ENCODE measurements at places on chromosomes 4 and X. TPM values are rescaled to one million over a fixed set of nuclear protein-coding genes. Genes with fewer than 3 reads are reported as not detected.

- no peak for DNase-seq
Observed at GRCh38 chr4:44646151-44646550, 5.3 kb downstream of the YIPF7 start.

DNA sequence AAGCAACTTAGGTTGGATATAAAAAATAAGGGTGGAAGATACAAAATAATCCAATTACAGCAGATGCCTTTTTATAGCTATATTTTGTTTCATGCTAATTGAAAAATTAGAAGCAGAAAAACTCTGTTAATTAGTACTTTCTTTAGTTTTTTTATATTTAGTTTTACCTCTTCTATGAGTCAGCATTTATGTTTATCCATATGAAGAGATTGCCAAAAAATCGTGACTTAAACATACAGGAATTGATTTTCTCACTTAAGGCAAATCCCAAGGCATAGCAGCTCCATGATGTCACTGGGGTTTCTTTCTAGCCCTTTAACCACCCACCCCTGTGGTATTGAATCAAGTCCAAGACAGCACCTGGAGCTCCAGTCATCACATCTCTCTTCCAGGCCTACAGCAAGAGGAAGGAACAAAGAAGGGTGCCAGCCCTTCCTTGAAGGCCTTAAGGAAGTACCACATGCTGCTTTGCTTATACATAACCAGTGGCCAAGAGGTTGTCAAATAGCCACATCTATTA lies 365.8 kb upstream of the TENM3 start:
- no peak for DNase-seq

DNA sequence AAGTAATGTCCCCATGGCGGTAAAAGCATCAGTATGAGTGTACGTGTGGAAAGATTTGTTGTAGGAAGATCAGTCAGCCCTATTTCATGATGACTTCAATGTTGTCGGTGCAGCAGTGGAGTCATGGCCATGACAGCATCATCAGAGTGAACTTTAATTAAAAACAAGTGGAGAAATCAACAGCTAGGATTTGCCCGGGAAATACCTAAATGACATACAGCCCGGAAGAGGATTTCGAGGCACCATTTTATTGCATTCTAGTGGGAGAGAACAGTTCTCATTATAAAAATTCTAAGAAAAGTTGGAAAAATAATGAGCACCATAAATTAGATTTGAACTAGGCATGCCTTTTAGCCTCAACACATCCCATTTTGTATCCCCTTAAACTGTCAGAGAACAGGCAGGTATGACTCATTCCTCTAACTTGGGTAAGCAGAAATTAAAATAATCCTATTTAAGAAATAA lies 170.1 kb downstream of the SHROOM3 start:
- no peak for DNase-seq

- no peak for DNase-seq
Observed at GRCh38 chrX:101287402-101287801, 3.7 kb downstream of the TAF7L start.

- DNase-seq = peak; percentile 5
Observed at GRCh38 chrX:63746278-63746677, 38.7 kb downstream of the ARHGEF9 start.

GRCh38 chrX:3518870-3519269 lies 172.4 kb upstream of the MXRA5 start:
- DNase-seq = no peak

- DNase-seq = no peak
Observed at GRCh38 chr4:6984612-6985425, 58.4 kb upstream of the TADA2B start.

DNA sequence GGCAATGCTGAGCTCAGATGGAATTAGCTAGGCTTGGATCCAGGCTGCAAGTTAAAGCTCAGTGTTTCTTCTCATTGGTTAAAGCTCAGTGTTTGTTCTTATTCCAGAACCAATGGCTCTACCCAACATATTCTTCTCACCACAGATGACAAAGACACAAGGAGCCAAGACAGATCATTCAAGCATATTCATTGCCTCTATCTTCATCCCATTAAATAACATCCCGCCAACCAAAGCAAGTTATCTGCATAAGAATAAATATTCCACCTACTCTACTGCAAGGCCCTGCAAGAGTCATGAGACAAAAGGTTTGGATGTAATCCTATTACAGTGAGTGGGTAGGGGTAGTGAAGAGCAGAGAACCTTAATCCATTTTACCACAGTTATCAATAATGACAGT lies 766.5 kb downstream of the C4orf33 start:
- DNase-seq = no peak

- DNase-seq = no peak
Observed at GRCh38 chr4:181569553-181569952, 673.6 kb upstream of the TENM3 start.

- DNase-seq = no peak
Observed at GRCh38 chrX:40076750-40077575, 20.8 kb downstream of the BCOR start.

- DNase-seq = no peak
Observed at GRCh38 chrX:133868682-133869081, 116.7 kb downstream of the GPC3 start.

GRCh38 chrX:102720237-102721168 lies at the start of gene GPRASP3:
Gene GPRASP3 (plus strand): TSS chrX:102720743. CDS start chrX:102748996, 28,253 bp downstream.
- peak; percentile 75 for DNase-seq

DNA sequence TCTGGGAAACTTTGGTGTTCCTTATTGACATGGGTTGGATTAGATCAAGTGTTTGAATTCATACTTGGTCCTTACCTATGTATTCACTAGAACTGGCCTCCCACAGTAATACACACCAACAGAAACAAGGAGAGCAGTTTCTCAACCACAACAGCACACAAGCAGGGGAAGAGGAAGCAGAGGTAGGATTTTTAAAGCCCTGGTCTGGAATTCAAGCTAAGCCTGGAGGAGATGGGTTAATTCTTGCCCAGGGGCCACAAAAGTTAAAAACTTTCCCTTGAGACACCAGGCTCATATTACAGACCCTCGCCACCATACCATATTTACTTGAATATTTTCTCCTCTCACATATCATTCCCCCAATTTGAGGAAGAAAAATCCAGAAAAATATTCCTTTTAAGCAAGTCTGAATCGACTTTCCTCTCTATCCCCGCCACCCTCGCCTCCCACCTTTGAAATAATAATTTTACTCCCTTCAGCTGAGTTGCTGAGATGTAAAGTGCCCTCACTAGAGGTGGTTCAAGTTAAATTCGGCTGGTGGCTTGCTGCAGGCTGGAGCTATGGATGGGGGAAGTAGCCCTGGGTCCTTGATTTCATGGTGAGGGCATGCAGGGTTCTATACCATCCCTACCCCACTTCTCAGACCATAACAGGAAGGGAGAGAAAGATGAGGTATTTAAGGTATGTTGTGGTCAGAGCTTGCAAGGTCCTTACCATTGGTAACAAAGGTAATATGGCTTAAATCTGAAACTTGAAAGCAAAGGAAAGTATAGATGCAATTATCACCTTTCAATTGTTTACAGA lies 440.2 kb downstream of the INPP4B start:
- DNase-seq = no peak

- DNase-seq = no peak
Observed at GRCh38 chr4:31194823-31195222, 474.7 kb downstream of the PCDH7 start.

GRCh38 chr4:108398316-108398715 lies 222.1 kb upstream of the RPL34 start:
- DNase-seq = no peak

DNA sequence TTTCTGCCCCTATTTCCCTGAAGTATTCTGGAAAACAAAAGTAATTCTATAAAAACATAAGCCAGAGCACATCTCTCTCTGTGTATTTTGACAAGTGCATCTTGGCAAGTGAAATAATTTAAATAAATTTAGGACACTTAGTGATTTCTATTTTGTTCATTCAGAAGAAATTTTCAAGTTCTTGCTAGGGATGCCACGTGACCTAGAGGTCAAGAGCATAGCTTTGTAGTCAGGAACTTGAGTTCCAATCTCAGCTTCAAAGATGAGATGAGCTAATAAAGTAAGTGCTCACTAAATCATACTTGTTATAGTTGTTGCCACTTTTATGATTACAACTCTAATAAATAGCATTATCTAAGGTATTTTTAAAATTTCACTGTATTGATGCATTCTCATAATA lies 13.8 kb downstream of the KDR start:
- no peak for DNase-seq

GRCh38 chr4:76011018-76011670 lies 3.8 kb upstream of the CXCL9 start:
- DNase-seq = no peak

- DNase-seq = no peak
Observed at GRCh38 chr4:82975792-82976191, 34.8 kb downstream of the LIN54 start.

The COX7B2 gene
- not detected for total RNA-seq

The SPINK2 gene
- total RNA-seq = 1.3 TPM

The TREX2 gene
- 2.1 TPM for total RNA-seq

The F8A3 gene
- 8.2 TPM for total RNA-seq

The STPG2 gene
- total RNA-seq = not detected

The TMEM150C gene
- not detected for total RNA-seq

The C4orf50 gene
- total RNA-seq = not detected

The ADH7 gene
- not detected for total RNA-seq

The TSPAN6 gene
- 0.52 TPM for total RNA-seq

The INTS12 gene
- total RNA-seq = 28.0 TPM

The PLAC8 gene
- 140 TPM for total RNA-seq

The DSPP gene
- not detected for total RNA-seq

The ELMOD2 gene
- 13.6 TPM for total RNA-seq

The PYURF gene
- 64.3 TPM for total RNA-seq

The IL21 gene
- total RNA-seq = not detected

The SUPT20HL1 gene
- total RNA-seq = not detected

The VCX3A gene
- total RNA-seq = not detected

The TENM3 gene
- total RNA-seq = not detected
